Fibroblast of skin of right quadriceps (primary cell): ENCODE measurements at places on chromosomes 4 and X.

DNA sequence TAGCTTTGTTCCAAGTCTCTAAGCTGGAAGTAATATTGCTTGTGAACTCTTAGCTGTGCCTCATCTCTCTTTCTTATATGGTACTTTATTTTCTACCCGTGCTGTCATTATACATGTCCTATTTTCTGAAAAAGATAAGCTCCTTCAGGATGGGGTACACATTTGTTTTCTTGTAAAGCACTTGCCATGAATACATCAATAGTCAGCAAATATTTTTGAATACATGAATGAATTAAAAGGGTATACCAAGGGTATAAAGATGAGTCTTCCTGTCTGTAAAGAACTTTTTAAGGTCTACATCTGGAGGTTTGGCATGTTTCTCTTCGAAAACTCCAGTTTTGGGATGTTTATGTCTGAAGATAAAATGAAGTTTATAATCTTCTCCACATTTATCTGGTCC lies 26.7 kb downstream of the SCOC start:
- no peak for DNase-seq

GRCh38 chrX:142428916-142429315 lies 223.8 kb upstream of the MAGEC2 start:
- no peak for DNase-seq

- DNase-seq: no peak
These were observed 98.4 kb downstream of the PCDH7 start for GRCh38 chr4:30818541-30818940.

DNA sequence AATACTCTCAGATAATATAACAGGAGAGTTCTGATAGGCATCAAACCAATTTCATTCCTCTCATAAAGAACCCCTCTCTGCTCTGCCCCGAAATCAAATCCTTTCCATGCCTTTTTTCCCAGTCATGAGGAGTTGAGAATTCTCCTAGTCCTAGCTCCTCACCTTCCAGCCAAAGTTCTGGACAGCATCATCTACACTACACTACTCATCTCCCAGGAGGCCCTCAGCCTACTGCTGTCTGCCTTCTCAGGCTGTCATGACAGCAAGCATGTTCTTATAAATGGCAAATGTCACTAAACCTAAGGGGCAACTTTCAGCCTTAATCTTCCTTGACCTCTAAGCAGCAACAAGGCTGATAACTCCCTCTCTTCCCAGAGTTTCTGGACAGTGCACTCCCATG lies 26.6 kb downstream of the MAPK10 start:
- DNase-seq: no peak

DNA sequence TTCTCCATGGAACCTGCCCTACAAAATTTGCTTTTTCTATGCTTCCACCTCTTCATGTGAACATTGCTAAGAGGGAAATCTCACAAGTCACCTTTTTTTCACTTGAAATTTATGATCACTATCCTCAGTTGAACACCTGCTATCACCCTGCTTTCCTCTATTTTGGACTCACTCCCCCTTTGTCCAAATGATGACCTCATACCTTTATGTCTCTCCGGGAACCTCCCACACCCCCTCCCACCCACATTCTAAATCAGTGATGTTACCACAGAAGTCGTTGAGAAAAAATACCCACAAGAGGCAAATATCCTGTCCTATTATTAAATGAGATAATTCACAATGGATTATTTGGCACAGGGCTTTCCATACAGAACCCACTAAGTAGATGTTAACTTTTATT lies 156.5 kb downstream of the RNF150 start:
- no peak for DNase-seq

- DNase-seq: no peak
These were observed 105.7 kb downstream of the FRAS1 start for GRCh38 chr4:78162821-78163220.

- DNase-seq: no peak
These were observed 26.8 kb upstream of the FMR1 start for GRCh38 chrX:147884958-147885357.
